ENCODE measurements at places on chromosomes 7 and 10.

- no peak for DNase-seq
Observed at GRCh38 chr7:90958647-90959046, 305.6 kb upstream of the FZD1 start.

- DNase-seq, result no peak
Observed at GRCh38 chr7:29397398-29397797, 166.2 kb upstream of the PRR15 start.

GRCh38 chr10:70362328-70362727 is 20.1 kb downstream of the LRRC20 start:
- no peak for DNase-seq

DNA sequence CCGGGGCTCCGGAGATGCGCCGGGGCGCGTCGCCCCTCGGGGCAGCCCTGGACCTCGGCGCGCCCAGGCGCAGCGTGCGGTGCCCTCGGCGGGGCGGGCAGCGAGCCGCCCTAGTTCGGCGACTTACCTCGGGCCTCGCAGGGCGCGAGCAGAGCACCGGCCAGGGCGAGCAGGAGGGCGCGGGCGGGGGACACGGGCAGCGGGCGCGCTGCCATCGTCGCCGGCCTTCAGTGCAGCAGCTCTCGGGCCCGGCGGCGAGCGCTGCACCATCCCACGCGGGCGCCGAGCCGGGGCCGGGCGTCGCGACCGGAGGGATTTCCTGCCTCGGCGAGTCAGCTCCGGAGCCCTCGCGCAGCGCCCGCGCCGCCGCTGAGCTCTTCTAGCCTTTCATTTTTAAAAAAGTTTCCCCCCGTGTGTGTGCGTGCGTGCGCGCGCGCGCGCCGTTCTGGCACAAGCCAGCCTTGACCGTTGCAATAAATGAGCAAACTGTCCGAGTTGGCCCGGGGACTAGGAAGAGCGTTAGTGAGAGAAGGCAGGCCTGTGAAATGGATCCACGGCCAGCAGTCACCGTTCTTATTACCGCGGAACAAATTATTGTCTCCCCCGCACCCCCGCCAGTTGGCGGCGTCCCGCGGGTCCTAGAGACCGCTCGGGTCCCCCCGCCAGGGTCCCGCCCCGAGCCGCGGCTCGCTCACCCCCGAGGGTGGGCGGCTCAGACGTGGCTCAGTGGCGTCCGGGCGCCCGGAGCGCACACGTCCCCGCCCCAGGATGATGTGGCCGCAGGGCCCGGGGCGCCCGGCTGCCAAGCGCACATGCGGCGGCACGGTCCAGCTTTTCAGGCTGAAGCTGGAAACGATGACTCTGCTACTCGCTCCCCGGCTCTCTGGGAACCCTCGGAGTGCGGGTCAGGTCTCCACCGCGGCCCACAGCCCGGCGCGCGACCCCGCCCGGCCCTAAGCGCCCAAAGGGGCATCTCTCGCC is at the start of gene ADAM12:
Gene ADAM12 (minus strand): TSS at position 547 of the 981 bp plus-strand sequence. CDS start 332 bp downstream, at position 215.
- peak; percentile 33 for DNase-seq

DNA sequence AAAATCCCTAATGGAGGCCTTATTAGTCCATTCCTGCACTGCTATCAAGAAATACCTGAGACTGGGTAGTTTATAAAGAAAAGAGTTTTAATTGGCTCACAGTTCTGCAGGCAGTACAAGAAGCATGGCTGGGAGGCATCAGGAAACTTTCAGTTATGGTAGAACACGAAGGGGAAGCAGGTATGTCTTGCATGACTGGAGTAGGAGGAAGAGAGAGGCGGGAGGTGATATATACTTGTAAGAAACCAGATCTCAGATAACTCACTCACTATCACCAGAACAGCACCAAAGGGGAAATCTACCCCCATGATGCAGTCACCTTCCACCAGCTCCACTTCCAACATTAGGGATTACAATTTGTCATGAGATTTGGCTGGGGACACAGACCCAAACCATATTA is 35.8 kb downstream of the GNAI1 start:
- DNase-seq, result no peak

GRCh38 chr7:147547252-147547897 is 1043.2 kb upstream of the C7orf33 start:
- peak; percentile 36 for DNase-seq

DNA sequence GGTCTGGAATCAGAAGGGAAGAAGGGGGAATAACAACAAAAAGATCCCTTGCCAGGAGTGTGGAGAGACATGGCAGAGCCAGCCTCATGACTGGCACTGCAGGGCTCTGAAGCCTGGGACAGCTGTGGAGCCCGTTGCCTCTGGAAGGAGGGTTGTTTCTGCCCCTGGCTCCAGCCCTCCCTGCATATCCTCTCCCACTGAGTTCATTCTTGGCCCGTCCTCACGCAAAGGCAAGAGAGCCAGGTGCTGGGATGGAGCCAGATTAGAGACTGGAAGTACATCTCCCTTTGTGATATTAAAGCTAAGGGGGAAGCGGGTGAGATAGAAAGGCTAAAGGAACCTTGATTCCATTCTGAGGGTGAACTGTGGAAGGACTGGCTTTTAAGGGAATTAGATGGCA is 141.5 kb upstream of the NPVF start:
- peak; percentile 30 for DNase-seq

DNA sequence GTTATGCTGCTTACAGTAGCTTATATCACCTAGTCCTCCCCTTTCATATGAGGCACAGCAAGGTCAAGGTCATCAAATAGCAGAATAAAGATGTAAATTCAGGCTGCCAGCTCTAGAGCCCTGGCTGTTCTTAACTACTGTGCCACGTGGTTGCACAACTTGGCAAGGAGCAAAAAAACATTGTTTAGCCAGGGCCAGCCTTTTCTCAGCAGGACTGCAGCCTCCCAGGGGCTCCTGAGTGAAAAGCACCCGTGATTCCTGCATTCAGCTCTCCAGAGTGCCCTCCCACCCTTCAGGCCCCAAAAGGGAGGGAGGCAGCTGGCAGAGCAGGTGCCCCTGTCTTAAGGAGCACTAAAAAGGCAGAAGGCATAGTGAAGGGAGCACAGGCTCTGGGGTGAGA is 31.8 kb upstream of the TM9SF3 start:
- DNase-seq, result peak; percentile 70

DNA sequence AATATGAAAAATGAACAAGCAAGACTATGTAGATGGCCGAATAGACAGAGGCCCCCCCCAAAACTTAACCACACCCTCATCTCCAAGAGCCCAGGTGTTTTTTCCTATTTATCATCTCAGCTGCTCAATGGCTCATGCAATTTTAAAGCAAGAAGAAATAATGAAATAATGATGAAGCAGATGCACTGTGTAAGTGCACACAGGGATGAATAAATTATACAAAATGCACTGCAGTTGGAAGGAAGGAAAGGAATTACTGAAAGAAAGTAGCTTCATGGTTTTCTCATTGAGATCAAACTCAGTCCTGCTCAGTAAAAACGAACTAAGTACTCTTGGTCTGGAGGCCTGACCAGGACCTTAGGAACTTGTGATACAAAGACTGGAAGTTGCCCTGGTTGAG is 810.1 kb downstream of the NRG3 start:
- DNase-seq, result no peak

- DNase-seq, result no peak
Observed at GRCh38 chr10:73644767-73645166, 3.5 kb upstream of the MYOZ1 start.

GRCh38 chr10:69087590-69088470 is at the start of gene SRGN:
TSS of gene SRGN (plus strand) at chr10:69088103. CDS start at chr10:69088158, 55 bp downstream.
- peak; percentile 69 for DNase-seq

All from globus pallidus (tissue), 1 donor.